ENCODE measurements at places on chromosomes 2 and 18.

DNA sequence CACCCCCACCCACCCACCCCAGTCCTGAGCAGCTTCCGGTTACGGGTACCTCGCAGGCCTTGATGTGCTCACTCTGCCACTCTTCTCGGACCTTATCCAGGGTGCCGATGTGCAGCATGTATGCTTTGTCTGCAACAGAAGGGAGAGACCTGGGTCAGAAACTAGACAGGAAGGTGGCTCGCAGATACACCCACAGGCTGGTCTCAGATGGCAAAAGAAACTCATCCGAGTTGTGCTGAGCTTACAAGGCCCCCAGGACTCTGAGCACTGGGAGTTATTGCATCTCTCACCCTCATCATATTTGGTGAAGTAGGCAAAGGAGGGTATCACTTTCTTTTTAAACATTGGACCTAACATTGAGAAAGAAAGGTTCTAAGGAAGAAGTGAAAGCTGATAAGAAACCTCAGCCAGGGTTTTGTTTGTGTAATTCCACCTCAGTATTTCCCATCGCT lies 30.6 kb upstream of the EPG5 start:
- DNase-seq, result no peak

- no peak for DNase-seq
These were observed 75.4 kb downstream of the PDE1A start for GRCh38 chr2:182351427-182351826.

DNA sequence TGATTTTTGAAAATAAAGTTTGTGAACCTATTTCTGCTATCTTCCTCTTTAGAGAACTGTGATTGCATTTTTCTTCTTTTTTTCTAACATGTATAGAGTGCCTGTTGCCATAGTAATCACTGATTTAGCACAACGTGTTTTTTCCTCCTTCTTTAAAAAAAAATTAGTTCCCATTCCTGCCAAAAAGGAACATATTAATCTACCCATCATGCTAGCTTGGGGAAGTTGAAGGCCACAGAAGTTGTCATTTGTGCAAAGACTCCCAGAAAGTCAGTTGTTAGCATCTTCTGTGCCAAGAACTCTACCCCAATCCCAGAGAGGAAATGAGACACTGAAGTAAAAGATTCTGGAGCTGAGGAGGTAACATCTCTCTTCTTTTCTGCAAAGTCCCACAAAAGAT lies 57.3 kb downstream of the SLC8A1 start:
- no peak for DNase-seq

GRCh38 chr18:48889981-48890762 lies 60.6 kb downstream of the SMAD7 start:
- DNase-seq, result no peak

DNA sequence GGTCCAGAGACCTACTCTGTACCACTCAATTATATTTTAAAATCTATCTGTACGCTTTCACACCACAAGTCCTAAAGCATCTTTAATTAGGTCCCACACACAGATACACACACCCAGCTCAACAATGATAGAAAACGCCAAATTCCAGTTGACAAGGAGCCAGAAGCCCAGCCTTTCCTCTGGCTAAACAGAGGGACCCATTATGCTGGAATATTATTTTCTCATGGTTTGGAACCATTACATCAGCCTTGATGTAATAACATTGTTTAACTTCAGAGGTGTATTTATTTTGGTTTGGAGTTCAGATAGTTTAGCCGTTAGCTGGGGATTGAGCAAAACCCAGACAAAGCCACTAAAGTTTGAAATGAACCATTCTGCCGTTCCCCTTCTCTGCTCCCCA lies 14.0 kb upstream of the INHBB start:
- no peak for DNase-seq

DNA sequence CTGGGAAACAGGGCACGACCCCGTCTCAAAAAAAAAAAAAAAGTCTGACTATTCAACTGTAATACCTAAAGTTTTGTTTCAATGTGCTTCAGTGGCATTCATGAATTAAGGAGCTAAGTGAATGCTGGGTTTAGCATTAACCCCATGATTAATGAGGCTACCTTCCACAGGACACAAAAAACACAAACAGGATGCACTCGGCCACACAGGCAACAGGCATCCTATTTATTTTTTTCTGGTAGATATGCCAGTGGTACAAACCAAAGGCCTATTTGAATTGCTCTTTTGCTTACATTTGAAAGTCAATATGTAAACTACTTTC lies 48.3 kb downstream of the CDH2 start:
- no peak for DNase-seq
